ENCODE measurements at places on chromosomes 13 and 19. TPM values are rescaled to one million over a fixed set of nuclear protein-coding genes. Genes with fewer than 3 reads are reported as not detected.
A peak's percentile ranks its signal among the peaks of the same experiment; 100 is the strongest.

GRCh38 chr13:80436571-80437169, 95.7 kb upstream of the SPRY2 start:
- no peak for DNase-seq
- no peaks in the 10 kb centered on the region for H3K27me3 ChIP-seq
- no peaks in the 10 kb centered on the region for H3K36me3 ChIP-seq

Gene CEACAM3
- total RNA-seq = 2.0 TPM

- H3K27me3 ChIP-seq = no peaks in the 10 kb centered on the region
- H3K27ac ChIP-seq = peak within 1 kb of the TSS; percentile 70
- DNase-seq = peak; percentile 81
- H3K4me1 ChIP-seq = peaks cover 16% of the 10 kb centered on the region
- H3K4me3 ChIP-seq = peak within 1 kb of the TSS; percentile 53
Observed at GRCh38 chr19:48752496-48753365, at the start of gene FUT1. Gene FUT1 (minus strand): TSS chr19:48752641. CDS start chr19:48751281, 1,360 bp downstream.

Gene PCP2
- 1.3 TPM for total RNA-seq

Gene LILRB2
- 11.9 TPM for total RNA-seq

Gene DZIP1
- total RNA-seq = 6.1 TPM

Gene PLK5
- total RNA-seq = not detected

DNA sequence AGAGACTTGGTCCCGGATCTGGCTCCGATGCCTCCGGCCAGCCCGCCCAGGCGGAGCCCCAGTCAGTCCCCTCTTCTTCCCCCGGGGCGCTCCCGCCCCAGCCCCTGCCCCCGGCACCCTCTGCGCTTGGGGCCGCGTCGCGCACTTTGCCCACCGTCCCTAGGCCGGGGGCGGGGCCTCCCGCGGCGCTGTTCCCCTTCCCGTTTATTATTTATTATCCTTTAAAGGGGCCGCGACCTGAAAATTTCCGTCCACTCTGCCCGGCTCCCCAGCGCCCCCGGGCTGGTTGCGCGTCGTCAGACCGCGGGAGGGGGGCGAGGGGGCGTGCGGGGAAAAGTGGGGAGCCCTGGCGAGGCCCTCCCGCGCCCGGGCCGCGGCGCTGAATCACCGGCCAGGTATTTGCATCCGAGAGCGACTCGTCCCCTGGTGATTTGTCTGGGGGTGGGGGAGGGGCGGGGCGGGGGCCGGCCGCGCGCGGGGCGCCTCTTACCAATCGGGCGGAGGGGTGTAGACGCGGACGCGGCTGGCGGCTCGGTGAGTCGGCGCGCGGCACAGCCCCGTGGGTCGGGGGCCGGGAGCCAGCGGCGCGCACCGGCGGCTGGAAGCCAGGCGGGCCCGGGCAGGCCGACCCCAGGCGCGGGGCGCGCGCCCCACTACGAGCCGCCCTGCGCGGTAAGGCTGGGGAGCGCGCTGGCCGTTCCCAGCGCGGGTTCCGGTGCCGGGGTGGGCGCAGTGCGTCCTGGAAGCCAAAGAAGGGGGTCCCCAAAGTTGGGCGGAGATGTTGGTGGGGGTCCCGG, at the start of gene ARID3A:
Gene ARID3A (plus strand): TSS at position 510 of the 797 bp plus-strand sequence. CDS start 3,494 bp downstream, outside the sequence.
- H3K36me3 ChIP-seq = peaks cover 9% of the 10 kb centered on the region
- DNase-seq = peak; percentile 77
- peaks cover 7% of the 10 kb centered on the region for H3K27me3 ChIP-seq
- H3K4me3 ChIP-seq = peak within 1 kb of the TSS; percentile 84
- H3K4me1 ChIP-seq = peaks cover 5% of the 10 kb centered on the region

GRCh38 chr13:37342205-37342604, 236.7 kb upstream of the CSNK1A1L start:
- no peaks in the 10 kb centered on the region for H3K27me3 ChIP-seq
- H3K27ac ChIP-seq = no peak overlapping the region
- H3K36me3 ChIP-seq = no peaks in the 10 kb centered on the region
- H3K4me3 ChIP-seq = no peak overlapping the region
- no peak for DNase-seq

All from heart left ventricle (tissue), 16 donors.